ENCODE measurements at places on chromosomes 11 and 22.

DNA sequence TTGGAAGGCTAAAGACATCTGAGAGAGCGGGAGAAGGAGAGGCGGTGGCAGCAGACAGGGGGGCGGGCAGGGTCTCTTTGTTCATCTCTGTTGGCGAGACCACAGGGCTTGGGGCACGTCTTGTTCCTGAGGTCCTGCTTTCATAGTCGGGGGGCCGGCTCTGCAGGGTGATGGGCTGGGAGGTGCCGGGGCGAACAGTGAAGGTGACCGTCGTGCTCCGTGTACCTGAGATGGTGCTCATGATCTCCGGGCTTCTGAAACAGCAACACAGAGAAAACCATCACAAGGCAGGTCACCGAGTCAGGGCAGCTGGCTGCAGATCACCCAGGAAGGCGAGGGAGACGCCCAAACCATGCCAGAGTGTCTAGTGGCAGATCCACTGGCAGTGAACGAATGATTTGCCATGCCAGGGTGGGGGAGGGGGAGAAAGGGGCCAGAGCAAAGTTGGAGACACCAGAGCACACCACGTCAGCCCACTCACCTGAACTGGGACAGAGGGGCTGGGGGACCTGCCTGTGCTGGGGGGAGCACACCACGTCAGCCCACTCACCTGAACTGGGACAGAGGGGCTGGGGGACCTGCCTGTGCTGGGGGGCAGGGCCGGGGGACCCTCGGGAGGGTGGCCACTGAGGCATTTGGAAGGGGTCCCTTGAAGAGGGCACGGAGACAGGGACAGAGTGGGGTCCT, 75.0 kb downstream of the CTTN start:
- ATAC-seq = no peak

- peak; percentile 65 for ATAC-seq
Measured at GRCh38 chr11:108160970-108161566, 39.7 kb downstream of the ACAT1 start.

- ATAC-seq = no peak
Measured at GRCh38 chr11:5232821-5233220, 1.5 kb downstream of the HBD start.

DNA sequence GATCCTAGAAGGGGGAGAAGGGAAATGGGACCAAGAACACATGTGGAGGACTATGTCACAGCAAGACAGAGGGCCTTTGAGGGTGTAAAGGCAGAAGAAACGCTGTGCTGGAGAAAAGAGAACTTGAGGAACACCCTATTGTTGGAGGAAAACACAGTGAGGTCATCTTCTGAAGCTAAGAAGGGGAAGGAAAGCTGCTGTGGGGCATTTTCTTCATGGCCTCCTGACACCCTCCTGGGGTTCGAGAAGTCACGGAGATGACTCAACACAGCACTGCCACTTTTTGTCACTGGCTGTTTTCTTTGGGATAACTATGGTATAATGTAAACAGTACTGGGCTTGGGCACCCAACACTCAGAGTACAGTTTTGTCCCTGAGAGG, 492.6 kb upstream of the CADM1 start:
- ATAC-seq = no peak

DNA sequence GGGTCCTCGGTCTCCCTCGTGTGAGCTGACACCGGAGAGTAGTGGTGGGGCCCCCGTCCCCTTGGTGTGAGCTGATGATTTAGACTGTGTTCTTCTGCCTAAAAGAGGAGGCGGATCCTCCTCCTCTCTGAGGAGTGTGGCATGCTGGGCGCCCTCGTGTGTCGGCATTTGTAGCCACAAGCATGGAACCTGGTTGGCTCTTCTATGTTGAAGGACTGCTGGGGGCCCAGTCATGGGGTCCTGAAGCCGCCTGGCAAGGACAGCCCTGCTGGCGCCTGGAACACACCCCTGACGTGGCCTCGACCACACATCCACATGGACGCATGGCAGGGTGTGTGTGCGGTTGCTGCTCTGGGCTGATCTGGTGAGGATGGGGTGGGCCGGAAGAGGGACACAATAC, 50.2 kb downstream of the AP2A2 start:
- ATAC-seq = no peak

DNA sequence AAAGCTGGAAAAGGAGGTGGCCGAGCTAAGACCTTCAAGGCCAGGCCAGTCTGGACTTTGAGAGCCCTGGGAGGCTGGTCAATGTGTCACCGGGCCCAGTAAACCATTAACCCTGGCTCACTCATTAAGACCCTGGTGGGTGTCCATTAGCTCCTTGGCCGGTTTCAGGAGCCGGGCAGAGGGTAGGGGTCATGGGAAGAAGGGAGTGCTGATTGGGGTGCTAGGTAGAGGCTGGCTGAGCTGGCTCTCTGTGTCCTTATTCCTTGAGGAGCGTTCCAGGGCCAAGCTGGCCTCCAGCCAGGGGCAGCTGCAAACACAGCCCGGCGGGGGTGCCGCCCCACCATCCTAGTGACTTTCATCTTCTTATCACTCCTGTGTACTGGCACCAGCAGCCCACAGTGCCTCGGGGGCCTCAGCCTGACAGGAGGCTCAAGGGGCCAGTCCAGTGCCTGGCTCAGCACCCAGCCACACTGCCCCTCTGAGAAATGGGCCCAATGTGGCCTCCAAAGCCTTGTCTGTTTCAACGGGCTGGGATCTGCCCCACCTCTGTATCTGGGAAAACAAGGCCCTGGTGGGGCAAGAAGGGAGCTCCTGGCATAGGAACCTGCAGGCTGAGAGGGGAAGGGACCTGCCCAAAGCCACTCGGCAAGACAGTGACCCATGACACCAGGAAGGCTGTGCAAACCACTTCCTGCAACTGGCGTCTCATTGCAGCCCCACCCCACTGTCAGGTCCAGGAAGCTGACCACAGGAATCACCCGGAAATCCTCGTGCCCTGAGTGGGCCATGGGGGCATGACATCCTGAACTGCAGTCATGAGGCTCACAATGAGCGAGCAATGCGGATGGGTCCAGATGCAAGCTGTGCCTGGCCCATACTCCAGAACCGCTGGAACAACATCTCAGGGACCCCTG, 15.1 kb upstream of the RGL4 start:
- no peak for ATAC-seq

All from activated CD4-positive, CD25-positive, alpha-beta regulatory T cell treated with anti-CD3 and anti-CD28 coated beads, Interleukin-2, amount 50 U/mL, for 24 hours (primary cell).